ENCODE measurements at places on chromosomes 5 and 9. TPM values are rescaled to one million over a fixed set of nuclear protein-coding genes. Genes with fewer than 3 reads are reported as not detected.

- no peak for DNase-seq
- H3K4me3 ChIP-seq: no peak overlapping the region
- H3K27me3 ChIP-seq: no peaks in the 10 kb centered on the region
- no peak overlapping the region for H3K27ac ChIP-seq
These were observed 138.4 kb downstream of the EFNA5 start for GRCh38 chr5:107532169-107532878.

GRCh38 chr5:32443541-32444430 lies 754 bp downstream of the ZFR start:
- peak; percentile 59 for DNase-seq
- H3K27me3 ChIP-seq: no peaks in the 10 kb centered on the region
- peak overlapping the region; percentile 96 for H3K27ac ChIP-seq
- peaks cover 22% of the 10 kb centered on the region for H3K4me1 ChIP-seq

DNA sequence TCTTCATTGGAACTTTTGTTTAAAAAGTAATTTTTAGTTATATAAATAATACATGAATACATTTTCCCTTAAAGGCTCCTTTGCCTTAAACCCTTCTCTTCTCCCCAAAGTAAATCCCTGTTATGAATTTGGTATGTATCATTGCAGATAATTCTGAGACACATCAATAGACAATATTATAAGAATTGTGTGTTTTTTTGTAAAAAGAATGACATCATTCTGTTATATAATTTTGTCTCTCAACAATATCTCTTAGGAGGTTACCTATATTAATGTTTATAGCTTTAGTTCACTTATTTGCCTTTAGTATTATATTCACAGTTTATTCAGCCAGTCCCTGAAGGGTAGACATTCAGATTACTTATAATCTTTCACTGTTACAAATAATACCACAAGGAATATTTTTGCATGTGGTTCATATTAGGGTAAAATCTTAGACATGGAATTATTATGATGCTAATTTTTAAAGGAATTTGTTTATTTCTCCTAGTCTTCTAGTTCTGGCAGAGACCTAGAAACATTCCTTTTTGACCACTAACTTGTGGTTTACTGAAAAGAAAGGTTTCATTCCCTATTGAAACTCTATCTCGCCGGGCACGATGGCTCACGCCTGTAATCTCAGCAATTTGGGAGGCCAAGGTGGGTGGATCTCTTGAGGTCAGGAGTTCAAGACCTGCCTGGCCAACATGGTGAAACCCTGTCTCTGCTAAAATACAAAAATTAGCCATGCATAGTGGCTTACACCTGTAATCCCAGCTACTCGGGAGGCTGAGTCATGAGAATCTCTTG lies 105.6 kb downstream of the KCTD16 start:
- no peaks in the 10 kb centered on the region for H3K27me3 ChIP-seq
- no peaks in the 10 kb centered on the region for H3K4me1 ChIP-seq
- no peak overlapping the region for H3K27ac ChIP-seq
- H3K36me3 ChIP-seq: no peaks in the 10 kb centered on the region

- H3K27me3 ChIP-seq: no peaks in the 10 kb centered on the region
- H3K36me3 ChIP-seq: no peaks in the 10 kb centered on the region
- peaks cover 8% of the 10 kb centered on the region for H3K4me1 ChIP-seq
- peak; percentile 50 for DNase-seq
- no peak overlapping the region for H3K4me3 ChIP-seq
These were observed 20.5 kb downstream of the MAST4 start for GRCh38 chr5:66616520-66617225.

- no peaks in the 10 kb centered on the region for H3K36me3 ChIP-seq
- H3K27me3 ChIP-seq: no peaks in the 10 kb centered on the region
- no peaks in the 10 kb centered on the region for H3K4me1 ChIP-seq
- no peak overlapping the region for H3K4me3 ChIP-seq
- DNase-seq: no peak
These were observed 444.2 kb upstream of the CYLC2 start for GRCh38 chr9:102550886-102551285.

DNA sequence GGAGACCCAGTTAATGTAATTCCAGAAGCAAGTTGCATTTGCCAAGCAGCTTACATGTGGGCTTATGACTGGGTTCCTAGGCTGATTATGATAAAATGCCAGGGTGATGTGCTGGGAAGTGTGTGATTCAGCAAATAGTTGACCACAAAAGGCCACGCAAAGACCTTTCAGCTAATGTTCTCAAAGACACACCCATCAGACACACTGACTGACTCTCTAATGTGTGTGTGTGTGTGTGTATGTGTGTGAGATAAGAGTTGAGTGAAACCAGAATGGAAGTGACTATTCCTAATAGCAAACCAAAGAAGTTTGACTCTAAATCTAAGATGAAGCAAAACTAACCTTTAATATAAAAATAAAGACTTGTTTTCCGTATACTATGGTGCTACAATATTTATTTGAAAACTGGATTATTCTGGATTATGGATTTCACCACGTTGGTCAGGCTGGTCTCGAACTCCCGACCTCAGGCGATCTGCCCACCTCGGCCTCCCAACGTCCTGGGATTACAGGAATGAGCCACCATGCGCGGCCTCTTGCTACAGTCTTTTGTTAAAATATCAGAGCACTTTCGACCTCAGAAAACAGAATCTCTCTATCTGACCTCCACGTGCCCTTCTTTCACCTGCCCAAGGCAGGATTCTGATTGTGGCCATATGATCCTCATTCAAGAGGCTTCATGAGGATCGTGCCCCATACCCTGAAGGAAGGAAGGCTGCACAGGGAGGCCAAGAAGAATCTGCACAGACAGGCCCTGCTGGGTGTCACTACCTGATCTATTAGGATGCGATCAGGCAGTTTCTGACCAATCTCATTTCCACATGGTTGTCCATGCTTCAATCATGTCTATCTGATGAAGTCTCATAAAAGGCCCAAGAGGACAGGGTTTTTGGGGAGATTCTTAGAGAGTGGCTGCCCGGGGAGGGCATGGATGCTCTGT lies 75.6 kb downstream of the USP20 start:
- no peak overlapping the region for H3K27ac ChIP-seq
- no peaks in the 10 kb centered on the region for H3K27me3 ChIP-seq
- no peak overlapping the region for H3K4me3 ChIP-seq
- H3K36me3 ChIP-seq: peaks cover 30% of the 10 kb centered on the region
- no peaks in the 10 kb centered on the region for H3K4me1 ChIP-seq
- DNase-seq: no peak

DNA sequence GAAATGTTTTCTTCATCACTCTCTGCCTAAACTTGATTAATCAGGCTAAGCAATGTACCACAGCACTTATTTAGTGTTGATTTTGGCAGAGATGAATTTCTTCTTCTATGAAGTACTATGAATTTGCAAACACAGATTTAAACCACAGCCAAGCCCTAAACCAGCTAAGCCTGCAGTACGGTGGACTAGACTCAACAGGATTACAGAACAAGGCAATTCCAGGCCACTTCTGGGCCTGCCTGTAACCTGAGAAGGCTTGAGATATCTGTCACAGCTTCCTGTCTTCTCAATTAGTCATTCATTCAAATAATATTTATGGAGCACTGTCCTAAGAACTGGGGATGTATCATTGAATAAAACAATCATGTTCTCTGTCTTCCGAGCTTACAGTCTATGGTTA lies 32.4 kb upstream of the CAST start:
- no peaks in the 10 kb centered on the region for H3K27me3 ChIP-seq
- DNase-seq: no peak
- H3K4me1 ChIP-seq: no peaks in the 10 kb centered on the region
- H3K4me3 ChIP-seq: no peak overlapping the region
- H3K36me3 ChIP-seq: no peaks in the 10 kb centered on the region

DNA sequence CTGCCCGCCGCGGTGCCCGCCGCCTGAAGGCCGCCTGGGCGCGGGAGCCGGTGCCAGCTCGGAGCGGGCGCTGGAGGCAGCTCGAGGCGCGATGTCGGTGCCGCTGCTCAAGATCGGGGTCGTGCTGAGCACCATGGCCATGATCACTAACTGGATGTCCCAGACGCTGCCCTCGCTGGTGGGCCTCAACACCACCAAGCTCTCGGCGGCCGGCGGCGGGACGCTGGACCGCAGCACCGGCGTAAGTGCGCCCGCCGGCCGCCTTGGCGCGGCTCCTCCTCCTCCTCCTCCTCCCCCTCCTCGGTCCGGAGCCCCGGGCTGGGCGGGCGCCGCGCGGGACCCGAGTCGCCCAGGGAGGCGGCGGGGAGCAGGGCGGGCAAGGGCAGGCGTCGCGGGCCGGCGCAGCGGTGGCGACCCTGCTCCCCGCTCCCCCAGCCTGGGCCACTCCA lies 455 bp downstream of the OLFM1 start:
- H3K4me1 ChIP-seq: peaks cover 33% of the 10 kb centered on the region
- no peak overlapping the region for H3K4me3 ChIP-seq
- H3K36me3 ChIP-seq: no peaks in the 10 kb centered on the region

GRCh38 chr5:94329115-94329514 lies 289.3 kb downstream of the KIAA0825 start:
- no peak overlapping the region for H3K4me3 ChIP-seq
- H3K36me3 ChIP-seq: no peaks in the 10 kb centered on the region

DNA sequence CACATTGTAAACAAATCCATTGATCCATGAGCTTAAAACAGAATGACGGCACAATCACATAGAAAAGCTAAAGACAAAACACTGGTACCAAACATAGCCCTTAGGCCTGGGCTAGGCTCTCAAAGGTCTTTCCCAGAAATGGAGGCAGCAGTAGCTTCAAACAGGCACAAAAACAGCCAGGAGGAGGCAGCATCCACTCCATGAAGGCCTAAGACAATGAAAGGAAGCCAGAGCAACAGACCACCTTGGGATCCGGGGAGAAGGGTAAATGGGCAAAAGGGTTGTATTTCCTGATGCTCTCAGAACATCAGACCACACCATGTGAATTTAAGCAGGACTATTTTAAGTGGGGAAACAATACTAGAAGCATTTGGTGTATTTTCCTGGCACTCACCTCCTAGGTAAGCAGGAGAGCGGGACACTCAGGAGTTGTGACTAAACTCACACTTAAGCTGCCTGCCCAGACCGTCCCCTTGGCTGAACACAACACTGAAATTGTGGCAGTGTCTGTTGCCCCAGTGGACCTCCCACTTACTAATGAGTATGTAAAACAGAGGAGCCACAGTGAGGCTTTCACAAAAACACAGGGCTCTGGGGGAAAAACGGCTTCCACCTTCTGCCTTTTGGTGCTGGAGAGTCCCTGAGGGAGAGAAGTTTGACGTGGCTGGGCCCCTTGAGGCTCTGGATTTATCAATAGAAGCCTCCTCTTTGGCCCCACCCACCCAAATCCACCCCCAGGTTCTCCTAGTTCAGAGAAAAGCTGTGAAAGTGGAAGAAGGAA lies 11.9 kb downstream of the GNPDA1 start:
- no peak overlapping the region for H3K4me3 ChIP-seq
- no peaks in the 10 kb centered on the region for H3K27me3 ChIP-seq
- H3K27ac ChIP-seq: peak overlapping the region; percentile 32
- H3K4me1 ChIP-seq: peaks cover 11% of the 10 kb centered on the region
- peak; percentile 10 for DNase-seq

GRCh38 chr9:93083592-93084470 lies 12.2 kb upstream of the CARD19 start:
- no peaks in the 10 kb centered on the region for H3K27me3 ChIP-seq
- DNase-seq: no peak
- H3K27ac ChIP-seq: no peak overlapping the region
- peaks cover 10% of the 10 kb centered on the region for H3K4me1 ChIP-seq
- H3K4me3 ChIP-seq: no peak overlapping the region

GRCh38 chr5:103174147-103174546 lies 54.0 kb downstream of the PPIP5K2 start:
- H3K36me3 ChIP-seq: no peaks in the 10 kb centered on the region
- H3K4me3 ChIP-seq: no peak overlapping the region
- H3K4me1 ChIP-seq: no peaks in the 10 kb centered on the region
- H3K27ac ChIP-seq: no peak overlapping the region

DNA sequence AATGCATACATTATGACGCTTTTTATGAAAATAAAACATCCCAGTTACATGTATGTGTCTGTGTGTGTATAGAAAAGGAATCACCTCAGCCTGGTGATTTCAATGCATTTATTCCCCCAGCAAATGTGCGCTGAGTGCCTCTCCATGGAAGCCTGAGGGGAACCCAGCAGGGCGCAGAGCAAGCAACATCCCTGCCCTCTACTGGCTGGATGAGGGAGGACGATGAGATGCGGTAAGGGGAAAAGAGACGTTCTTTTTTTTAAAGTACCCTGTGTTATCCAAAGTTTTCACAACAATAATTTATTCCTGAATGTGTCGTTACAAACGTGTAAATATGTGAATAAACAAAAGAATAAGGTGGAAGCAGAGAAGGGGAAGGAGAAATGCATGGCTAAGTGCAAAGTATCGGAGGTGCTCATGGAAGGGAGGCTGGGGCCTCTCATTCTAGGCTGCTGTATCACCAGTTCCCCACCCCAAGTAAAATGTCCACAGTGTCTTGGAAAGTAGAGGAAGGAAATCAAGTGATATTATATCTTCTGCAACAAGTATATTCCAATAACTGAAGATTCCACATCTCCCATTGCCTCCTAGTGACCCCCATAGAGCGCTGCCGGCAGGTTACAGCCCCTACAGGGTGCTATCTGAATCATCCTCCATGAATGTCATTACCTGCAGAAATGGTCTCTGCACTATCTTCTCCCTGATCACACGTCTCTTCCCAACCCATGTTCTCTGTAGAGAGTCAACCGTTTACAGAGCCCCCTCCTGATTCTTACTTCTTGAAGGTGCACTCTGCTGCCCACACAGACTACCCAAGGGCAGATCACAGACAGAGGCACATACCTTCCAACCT lies 13.0 kb upstream of the ABLIM3 start:
- no peak overlapping the region for H3K4me3 ChIP-seq
- no peak overlapping the region for H3K27ac ChIP-seq
- DNase-seq: peak; percentile 24

GRCh38 chr5:87649455-87649854 lies 236.7 kb upstream of the CCNH start:
- DNase-seq: peak; percentile 4
- H3K27ac ChIP-seq: no peak overlapping the region
- H3K4me1 ChIP-seq: no peaks in the 10 kb centered on the region
- H3K27me3 ChIP-seq: no peaks in the 10 kb centered on the region
- no peaks in the 10 kb centered on the region for H3K36me3 ChIP-seq

DNA sequence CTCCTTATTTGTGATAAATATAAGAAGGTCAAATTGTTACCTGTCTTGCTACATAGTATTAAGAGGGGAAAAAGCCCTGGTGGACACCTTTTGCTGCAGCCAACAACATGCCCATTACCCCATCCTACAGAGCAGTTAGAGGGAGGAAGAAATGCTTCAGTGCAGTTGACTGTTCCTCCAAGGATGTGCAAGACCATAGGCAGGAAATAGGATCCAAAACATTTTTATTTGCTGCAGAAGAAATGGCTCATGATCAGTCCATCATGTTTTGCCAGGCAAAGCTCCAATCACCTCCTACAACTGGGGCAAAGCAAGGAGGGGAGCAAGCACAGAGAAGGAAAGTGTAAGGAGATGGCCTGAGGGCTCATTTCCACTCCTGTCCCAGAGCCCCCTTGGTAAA lies 399.1 kb upstream of the PIK3R1 start:
- no peak overlapping the region for H3K4me3 ChIP-seq
- H3K27me3 ChIP-seq: no peaks in the 10 kb centered on the region
- DNase-seq: no peak

The ADAMTS13 gene
- total RNA-seq: 1.5 TPM

The SLC25A46 gene
- 64.1 TPM for total RNA-seq

The SCGB3A2 gene
- total RNA-seq: not detected

The MYO10 gene
- 84.2 TPM for total RNA-seq

The TAF1L gene
- not detected for total RNA-seq

The CCDC112 gene
- 3.8 TPM for total RNA-seq

The PCDHA4 gene
- 0.63 TPM for total RNA-seq

The PCDHGA3 gene
- total RNA-seq: 3.0 TPM

The NDUFAF2 gene
- 19.1 TPM for total RNA-seq

The PDE8B gene
- 113 TPM for total RNA-seq

The SLC45A2 gene
- not detected for total RNA-seq
